ENCODE measurements at places on chromosomes 6 and 20.
A peak's percentile ranks its signal among the peaks of the same experiment; 100 is the strongest.

DNA sequence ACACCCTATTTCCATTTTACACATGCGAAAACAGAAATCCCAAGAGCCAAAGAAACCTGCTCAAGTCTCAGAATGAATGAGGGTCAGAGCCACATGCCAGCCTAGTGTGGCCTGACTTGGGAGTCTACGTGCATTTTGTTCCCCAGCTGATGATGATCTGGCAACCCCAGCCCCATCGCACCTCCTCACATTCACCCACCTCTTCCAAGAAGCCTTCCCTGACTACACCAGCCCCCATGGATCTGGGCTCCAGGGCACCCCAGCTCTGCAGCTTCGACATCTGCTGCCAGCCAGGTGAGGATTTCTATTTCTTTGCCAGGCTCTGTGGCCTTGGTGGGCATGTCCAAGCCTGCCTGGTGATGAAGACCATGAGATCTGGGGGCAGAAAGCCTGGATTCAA lies 41.0 kb downstream of the ANGPT4 start:
- no peak for DNase-seq

DNA sequence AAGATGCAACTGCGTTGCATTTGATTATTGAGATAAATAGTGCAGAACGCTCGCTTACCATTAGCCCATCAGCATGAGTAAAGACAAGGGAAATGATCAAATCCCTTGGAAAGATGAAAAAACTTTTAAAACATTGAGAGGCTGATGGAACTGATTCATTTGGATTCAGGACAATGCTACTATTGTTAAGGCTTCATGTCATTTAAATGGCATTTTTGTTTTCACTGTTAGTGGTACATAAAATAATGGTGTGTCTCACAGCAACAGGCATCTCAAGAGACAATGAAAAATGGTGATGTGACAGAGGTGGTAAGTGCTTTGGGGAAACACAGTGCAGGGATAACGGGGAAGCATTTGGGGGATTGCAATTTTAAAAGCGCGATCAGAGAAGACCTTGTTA lies 159.7 kb upstream of the KCNG1 start:
- DNase-seq: no peak

GRCh38 chr20:47503685-47504084 lies 2.0 kb downstream of the NCOA3 start:
- DNase-seq: no peak

DNA sequence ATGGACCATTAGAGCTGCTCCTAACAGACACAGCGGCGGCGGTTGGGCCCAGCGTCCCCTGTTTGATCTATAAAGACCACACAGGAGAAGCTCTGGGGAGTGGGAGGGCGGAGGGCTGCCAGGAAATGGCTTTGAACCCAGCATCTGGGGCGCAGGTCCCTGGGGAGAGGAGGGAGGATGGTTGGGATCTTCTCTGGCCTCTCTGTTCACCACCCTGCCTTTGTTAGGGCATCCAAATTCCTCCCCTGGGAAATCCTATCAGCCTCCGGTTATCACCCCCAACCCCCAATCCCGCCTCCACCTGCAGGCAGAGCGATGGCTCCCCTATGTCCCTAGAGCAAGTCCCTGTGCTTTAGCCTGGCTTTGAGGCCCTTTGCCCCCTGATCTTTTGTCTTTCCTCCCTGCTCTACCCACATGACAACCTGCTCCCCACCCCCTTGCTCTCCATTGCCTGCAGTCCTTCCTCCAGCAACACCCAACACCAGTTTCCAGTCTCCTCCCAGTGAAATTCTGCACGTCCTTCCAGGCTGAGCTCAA lies 7.1 kb downstream of the XKR7 start:
- DNase-seq: no peak

- DNase-seq: no peak
Measured at GRCh38 chr6:100574836-100575235, 110.1 kb upstream of the SIM1 start.

GRCh38 chr6:157488058-157488457 lies 107.1 kb downstream of the ZDHHC14 start:
- no peak for DNase-seq

DNA sequence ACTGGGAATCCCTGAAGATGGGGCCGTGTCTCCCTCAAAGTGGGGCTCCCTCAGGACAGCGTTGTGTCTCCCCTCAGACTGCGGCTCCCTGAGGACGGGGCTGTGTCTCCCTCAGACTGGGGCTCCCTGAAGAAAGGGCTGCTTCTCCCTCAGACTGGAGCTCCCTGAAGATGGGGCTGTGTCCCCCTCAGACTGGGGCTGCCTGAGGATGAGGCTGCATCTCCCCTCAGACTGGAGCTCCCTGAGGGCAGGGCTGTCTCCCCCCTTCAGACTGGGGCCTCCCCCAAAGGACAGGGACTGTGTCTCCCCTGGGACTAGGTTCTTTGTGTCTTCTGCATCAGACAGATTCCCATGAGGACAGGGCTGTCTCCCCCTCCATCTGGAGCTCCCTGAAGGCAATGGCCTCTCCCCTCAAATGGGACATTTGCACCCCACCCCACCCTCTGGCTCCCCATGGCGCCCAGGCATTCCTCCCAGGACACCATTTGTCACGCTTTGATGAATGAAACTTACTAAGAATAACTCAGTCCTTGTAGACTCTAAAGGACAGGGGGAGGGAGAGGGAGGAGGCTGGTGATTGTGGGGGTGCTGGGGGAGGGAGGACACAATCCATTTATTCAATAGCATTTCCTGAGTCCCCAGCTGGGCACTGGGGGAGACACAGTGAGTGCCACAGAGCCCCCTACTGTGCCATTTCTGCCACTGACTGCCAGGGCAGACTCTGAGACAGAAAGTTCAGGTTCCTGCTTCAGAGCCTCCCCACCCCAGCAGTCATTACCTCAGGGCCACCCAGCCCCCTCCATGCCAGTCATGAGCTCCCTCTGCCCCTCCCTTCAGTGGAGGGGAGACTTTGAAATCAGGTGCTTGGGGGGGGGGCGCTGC lies 122.4 kb downstream of the MRPL14 start:
- peak; percentile 75 for DNase-seq

DNA sequence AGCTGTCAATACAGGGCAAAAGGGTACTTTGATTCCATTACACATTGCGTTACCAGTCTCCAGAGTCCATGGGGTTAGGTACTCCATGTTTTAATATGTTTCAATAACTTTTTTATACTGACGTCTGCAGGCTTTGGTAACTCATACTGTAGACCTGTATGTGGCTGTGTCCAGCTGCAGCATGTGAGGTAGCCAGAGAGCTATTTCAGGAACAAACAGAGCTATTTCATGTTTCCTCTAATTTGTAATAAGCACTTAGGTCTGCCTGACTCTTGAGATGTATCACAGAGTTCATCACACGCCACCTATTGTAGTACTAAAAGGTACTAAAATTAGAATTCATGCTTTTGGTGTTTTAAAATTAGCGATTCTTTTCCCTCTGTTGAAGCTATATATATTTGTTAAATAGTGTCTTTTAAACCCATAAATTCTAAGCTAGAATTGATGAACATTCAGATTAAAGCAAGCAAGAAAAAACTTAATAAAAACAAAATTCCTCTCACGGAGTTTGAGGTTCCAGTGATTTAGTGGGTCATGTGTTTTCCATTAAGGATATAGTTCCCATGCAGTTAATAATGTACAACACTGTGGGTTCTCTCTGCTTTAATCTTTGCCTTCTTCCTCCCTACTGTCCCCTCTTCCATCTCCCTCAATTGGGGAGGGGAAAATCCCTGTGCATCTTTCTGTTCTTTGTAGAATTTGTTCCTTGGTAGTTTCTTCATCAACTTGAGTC lies 37.0 kb downstream of the FOXO3 start:
- no peak for DNase-seq

GRCh38 chr6:118594877-118595276 lies 46.8 kb downstream of the PLN start:
- no peak for DNase-seq

DNA sequence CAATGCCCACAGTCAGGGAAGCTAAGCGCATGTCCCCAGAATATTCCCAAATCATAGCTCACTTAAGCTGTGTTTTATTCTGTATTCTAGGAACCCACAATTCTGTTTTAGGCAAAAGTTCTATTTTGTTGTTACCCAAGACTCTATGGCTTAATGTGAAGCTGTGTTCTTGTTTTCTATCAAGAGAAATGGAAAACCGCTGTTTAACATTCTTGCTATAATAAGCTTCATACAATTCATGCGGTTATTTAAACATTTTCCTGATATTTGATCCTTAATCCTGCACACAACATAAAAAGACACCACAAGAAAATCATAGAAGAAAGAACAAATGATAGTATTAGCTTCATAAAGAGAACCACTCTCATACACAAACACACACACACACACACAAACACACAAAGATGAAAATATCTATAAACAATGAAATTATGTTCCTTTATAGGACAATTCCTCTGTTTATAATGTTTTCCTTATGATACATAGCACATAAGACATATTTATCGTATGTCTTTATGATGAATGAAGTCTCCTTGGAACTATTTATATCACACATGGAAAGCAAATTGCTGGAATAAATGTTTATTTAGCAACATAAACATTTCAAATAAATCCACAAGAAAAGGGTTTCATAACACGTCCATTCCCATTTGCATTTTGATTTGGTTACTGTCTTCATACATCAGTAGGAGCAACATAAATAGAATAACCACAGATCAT lies 16.4 kb upstream of the COL21A1 start:
- no peak for DNase-seq

GRCh38 chr6:168598251-168599117 lies 157.5 kb downstream of the SMOC2 start:
- no peak for DNase-seq

- no peak for DNase-seq
Measured at GRCh38 chr6:13427316-13427715, 60.1 kb downstream of the GFOD1 start.

- no peak for DNase-seq
Measured at GRCh38 chr6:155319902-155320301, 5.6 kb upstream of the TFB1M start.

DNA sequence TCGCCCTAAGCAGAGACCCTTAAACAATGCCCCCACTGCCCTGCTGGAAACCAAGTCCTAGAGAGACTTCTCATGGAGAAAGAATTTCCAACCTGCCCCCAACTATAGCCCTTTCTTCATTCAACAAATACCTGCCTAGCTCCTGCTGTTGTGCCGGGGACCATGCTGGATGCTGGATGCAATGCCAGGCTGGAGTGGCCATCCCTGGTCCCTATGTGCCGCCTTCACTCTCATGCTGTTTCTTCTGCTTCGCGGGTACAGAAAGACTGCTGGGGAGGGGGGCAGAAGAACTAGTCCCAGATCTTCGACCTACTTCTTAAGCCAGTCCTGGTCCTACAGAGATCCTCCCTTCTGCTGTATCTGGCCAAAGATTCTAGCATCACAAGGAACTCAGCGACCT lies 3.4 kb downstream of the MDGA1 start:
- no peak for DNase-seq

All from 8988T (cell line).